ENCODE measurements at places on chromosomes 12 and 14. TPM values are rescaled to one million over a fixed set of nuclear protein-coding genes. Genes with fewer than 3 reads are reported as not detected.

Gene SLC6A12
- polyA plus RNA-seq = not detected

Gene SERPINA9
- polyA plus RNA-seq = 0.31 TPM

DNA sequence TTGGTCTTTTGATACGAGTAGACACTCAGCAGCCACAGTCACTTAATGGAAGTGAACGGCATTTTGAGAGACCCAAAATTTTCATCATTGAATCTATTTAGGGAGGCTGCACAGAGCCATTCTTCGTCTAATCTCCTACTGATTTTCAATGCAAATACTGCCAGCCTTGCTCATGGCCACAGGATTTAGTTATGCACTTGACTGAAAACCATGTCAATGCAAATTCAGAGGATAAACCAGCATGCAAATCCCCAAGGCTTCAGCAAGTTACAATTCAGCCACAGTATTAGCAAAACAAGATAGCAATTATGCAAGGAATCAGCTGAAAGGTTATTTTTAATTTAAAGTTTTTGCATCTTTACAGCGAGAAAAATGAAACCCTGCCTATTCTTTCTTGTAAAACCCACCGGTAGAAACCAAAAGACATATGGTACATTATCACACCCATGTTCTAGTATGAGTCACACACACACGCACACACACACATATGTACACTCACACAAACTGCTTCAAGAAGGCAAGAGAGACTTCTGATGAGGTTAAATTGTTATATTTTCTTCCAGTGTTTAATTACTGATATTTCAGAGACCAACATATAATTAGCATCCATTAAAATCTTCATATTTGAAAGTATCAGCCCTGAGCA lies 985.3 kb upstream of the FLRT2 start:
- no peak for DNase-seq
- no peaks in the 10 kb centered on the region for H3K4me1 ChIP-seq
- H3K27ac ChIP-seq = no peak overlapping the region
- H3K36me3 ChIP-seq = no peaks in the 10 kb centered on the region
- H3K4me3 ChIP-seq = no peak overlapping the region

DNA sequence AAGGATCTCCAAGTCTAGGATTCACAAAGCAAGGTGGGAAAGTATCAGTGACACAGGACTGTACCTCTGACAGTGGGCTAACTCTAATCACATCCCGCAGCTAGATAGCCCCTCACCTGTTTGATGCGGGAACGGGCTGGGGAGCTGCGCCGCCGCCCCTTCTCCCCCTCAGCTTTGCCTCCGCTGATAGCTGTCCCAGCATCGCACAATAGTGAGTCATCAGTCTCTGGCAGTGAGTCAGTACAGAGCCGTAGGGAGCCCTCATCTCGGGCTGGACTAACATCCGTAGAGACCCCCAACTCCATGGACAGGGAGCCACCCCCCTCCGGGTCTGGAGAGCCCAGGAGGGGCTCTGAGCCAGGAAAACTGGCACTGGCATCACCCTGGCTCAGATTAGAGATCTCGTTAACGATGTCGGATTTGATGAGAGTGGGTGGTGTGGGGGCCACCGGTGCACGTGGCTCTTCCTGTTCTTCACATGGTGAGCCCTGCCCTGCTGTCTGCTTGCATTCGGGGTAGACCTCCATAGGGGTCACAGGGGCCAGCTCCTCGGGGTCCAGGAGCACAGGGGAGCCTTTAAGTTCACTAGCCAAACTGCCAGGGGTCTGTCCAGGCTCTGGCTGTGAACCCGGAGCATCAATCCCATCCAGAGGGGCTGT lies 10.9 kb downstream of the KMT2D start:
- no peak overlapping the region for H3K4me3 ChIP-seq
- peaks cover 46% of the 10 kb centered on the region for H3K36me3 ChIP-seq
- H3K27me3 ChIP-seq = no peaks in the 10 kb centered on the region
- peak; percentile 61 for DNase-seq

DNA sequence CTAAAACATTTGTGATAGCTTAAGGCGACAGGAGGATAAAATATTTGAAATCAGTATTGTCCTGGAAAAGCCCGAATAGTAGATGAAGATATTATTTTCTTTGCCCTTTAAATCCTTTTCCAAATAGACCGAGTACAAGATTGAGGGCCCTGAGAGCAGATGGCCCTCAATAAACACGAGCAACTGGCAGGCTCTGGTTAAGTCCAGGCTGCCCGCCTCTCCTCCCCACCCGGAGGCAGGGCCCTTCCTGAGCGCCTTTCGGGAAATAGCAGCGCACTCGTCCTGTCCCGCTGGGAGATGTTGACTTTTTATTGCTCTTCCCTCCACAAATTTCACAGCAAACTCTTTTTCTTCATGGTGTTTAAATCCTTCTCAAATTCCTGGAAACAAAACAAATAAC lies 50.8 kb upstream of the MAX start:
- H3K4me3 ChIP-seq = no peak overlapping the region
- peaks cover 14% of the 10 kb centered on the region for H3K4me1 ChIP-seq
- H3K27ac ChIP-seq = no peak overlapping the region
- no peaks in the 10 kb centered on the region for H3K27me3 ChIP-seq
- DNase-seq = no peak

DNA sequence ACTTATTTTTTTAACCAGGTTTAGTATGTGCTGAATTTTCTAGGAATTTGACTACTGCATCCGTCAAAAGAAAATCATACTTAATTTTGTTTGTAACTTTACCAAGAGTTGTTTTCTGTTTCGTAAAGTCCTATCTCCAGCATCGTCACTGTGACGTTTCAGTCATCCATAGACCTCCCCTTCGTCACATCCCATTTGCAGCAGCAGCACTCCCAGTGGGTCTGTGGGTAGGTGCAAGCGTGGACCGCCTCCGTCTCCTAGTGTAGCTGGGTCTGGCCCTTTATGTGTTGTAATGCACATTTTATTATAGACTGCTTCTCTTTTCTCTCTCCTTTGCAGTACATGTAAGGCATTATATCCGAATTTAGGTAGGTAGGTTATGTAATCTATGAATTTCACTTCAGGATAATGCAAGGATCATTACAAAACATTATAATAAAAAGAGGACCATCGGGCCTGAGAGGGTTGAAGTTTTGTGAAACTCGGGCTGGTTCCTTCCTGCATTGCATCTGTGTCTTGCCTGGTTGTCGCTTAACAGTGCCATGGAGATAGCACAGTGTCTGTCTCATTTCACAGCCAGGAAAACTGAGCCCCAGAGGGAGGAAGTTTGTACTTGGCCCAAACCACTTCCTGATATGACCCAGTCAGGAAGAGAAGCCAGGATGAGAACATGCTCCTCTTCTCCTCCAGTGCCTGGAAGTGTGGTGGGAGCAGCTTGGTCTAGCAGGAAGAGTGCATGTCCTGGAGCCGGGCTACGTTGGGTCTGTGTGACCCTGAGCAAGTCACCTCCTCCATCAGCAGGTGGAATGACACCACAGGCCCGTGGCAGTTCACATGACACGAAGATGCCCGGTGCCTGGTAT lies 41.3 kb downstream of the EVL start:
- no peak for DNase-seq
- H3K4me3 ChIP-seq = no peak overlapping the region
- no peaks in the 10 kb centered on the region for H3K27me3 ChIP-seq
- no peaks in the 10 kb centered on the region for H3K36me3 ChIP-seq
- peaks cover 27% of the 10 kb centered on the region for H3K4me1 ChIP-seq
- H3K27ac ChIP-seq = no peak overlapping the region

DNA sequence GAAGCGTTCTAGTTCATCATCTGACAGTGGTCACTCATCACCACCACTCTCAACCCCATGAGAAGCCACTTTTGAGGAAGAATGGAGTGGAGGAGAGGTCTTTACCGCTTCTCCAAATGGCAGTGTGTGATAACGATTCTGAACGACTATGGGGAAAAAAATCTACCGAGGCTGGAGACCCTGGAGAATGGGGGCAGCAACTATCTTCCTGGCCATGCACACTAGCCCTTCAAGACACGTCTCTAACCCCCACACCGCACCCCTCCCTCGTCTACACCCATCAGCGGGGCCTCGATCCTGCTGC lies 365 bp downstream of the ING4 start:
- peak overlapping the region; percentile 91 for H3K4me3 ChIP-seq
- H3K4me1 ChIP-seq = peaks cover 9% of the 10 kb centered on the region
- H3K27ac ChIP-seq = peak overlapping the region; percentile 51
- H3K36me3 ChIP-seq = peaks cover 7% of the 10 kb centered on the region
- no peaks in the 10 kb centered on the region for H3K27me3 ChIP-seq

DNA sequence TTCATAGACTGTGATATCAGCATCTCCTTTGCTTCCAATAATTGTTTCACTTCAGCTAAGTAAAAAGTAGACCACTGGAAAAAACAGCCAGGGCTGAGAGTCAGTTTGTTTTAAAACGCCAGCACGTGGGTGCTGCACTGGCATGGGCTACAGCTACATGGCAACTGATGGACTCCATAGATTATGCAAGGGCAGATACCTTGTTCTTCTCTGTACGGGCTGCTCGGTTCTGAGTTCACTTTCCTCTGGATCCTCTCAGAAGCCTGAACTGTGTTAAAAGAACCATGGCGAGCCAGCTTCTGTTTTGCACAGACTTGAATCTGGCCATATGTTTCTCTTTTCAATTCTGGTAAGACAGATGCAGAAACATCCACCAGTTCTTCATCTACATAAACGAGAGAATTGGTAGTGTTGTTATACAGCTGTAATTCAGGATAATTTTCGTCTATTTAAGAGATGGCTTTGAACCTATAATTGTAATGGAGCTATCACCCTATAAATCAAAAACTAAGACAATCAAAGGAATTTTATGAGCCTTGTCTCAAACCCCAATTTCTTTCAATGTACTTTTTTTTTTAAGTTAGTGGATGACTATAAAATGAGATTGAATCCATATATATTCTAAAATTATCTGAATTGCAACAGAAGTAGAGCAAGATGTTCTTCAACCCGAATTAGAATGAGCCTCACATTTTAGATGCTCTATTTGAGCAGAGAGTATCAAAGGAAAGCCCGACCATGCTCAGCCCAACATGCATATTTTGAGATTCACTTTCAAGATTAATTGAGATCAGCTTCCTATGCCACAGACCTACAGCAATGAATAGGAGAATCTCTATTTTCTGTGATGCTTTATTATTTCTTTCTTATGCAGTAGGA lies 31.5 kb downstream of the E2F7 start:
- H3K27ac ChIP-seq = no peak overlapping the region
- no peak overlapping the region for H3K4me3 ChIP-seq
- H3K4me1 ChIP-seq = peaks cover 19% of the 10 kb centered on the region
- H3K27me3 ChIP-seq = no peaks in the 10 kb centered on the region
- DNase-seq = no peak
- H3K36me3 ChIP-seq = peaks cover 12% of the 10 kb centered on the region

DNA sequence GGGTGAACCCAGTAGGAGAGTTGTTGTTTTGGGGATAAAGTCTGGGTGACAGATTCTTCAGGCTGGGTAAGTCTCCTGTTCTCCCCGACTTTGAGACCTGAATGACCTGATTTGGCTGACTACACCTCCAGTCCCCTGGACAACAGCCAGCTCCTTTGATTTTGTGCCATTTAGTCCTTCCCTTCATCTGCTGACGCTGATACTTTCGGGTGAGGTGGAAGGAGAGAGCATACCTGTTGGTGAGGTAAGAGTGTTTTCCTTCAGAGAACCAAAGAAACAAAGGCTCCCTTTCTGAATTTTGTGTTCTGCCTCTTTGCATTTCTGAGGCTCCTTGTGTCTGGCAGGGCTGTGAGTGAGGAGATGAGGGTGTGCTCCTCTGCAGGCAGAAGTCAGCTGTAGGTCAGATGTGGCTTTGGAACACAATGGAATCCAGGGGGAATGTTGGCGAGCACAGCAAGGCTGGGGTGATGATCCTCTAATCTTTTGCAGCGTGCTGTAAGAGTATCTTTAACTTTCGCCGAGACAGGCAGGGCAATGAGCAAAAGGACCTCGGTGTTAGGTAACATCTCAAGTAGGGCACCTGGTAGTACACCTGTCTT lies 12.1 kb downstream of the ETV6 start:
- H3K4me3 ChIP-seq = no peak overlapping the region
- H3K4me1 ChIP-seq = peaks cover 23% of the 10 kb centered on the region
- H3K27ac ChIP-seq = no peak overlapping the region
- DNase-seq = no peak
- H3K27me3 ChIP-seq = no peaks in the 10 kb centered on the region

Gene GDF3
- polyA plus RNA-seq = not detected
